ENCODE measurements at places on chromosomes 6 and 20.

DNA sequence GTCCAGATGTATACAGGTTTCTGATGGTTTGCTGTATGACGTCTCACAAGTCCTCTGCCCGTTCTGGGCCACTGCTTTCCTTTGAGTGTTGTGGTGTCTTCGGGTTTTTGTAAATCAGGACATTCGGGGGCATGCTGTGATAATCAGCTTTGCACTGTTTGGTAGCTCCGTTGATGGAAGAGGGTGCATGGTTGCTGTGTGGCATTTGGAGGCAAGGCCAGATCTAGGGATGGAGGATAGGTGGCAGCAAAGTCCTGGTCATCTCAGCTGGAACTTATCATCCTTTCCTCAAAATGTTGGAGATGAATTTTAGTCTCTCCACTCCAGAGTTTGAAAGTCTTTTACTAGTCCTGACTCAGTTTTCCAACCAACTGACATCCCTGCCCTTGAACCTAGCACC, 91.0 kb downstream of the SCP2D1 start:
- DNase-seq = no peak

GRCh38 chr20:37336369-37337207, 9.4 kb upstream of the SRC start:
- peak; percentile 64 for DNase-seq

DNA sequence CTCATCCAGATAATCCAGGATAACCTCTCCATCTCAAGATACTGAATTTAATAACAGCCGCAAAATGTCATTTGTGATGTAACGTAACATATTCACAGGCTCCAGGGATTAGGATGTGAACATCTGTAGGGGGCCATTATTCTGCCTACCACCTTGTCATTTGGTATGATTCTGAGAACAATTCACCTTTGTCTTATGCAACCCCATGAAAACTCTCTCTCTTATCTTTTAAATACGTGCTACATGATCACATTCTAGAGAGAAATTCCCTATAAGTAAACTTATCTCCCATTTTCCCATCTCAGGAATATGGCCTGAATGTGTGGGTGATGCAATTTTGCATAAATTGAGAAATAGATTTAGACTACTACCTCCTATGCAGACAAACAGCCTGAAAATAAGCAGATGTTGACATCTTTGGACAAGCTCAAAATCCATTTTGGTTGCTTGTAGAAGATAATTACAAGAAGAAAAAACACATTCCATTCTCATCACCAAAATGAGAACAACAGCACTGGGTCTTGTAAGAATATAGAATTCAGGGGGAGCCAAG, 255.4 kb upstream of the STXBP5 start:
- DNase-seq = no peak

- no peak for DNase-seq
Observed at GRCh38 chr6:159639721-159640120, 53.3 kb downstream of the SOD2 start.

GRCh38 chr6:68756454-68757375, 121.6 kb downstream of the ADGRB3 start:
- DNase-seq = no peak

GRCh38 chr6:140082867-140083297, 708.4 kb upstream of the CITED2 start:
- no peak for DNase-seq

- DNase-seq = no peak
Observed at GRCh38 chr6:31681135-31681671, 336 bp upstream of the LY6G5C start.

DNA sequence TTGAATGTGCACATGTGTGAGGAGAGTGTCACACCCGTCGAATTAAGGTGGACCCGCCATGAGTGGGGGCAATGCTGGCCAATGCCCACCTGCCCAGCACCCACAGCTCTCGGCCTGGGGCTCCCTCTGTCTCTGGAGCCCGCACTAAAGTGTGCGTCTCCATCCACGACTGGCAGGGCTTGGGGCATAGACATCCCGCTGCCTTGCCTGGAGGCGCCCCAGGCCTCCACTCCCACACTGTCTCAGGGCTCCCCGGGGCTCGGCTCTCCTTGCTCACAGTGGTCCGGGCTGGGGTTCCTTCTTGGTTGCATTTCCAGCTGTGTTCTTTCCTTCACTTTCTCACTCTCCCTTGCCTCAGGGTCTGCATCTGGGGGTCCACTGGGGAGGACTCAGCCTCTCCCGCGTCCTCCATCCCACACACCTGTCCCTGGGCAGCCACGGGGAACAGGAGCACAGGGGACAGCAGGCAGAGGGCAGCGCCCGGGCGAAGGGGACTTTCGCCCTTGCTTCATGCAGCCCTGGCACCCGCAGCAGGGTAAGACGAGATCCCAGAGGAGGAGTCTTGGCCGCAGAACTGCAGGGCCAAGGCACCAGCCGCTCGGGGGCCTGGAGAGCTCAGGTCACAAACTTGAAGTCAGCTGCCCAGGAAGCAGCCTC, 20.1 kb upstream of the MRGBP start:
- DNase-seq = no peak

- no peak for DNase-seq
Observed at GRCh38 chr6:18248698-18249097, 15.6 kb downstream of the DEK start.

DNA sequence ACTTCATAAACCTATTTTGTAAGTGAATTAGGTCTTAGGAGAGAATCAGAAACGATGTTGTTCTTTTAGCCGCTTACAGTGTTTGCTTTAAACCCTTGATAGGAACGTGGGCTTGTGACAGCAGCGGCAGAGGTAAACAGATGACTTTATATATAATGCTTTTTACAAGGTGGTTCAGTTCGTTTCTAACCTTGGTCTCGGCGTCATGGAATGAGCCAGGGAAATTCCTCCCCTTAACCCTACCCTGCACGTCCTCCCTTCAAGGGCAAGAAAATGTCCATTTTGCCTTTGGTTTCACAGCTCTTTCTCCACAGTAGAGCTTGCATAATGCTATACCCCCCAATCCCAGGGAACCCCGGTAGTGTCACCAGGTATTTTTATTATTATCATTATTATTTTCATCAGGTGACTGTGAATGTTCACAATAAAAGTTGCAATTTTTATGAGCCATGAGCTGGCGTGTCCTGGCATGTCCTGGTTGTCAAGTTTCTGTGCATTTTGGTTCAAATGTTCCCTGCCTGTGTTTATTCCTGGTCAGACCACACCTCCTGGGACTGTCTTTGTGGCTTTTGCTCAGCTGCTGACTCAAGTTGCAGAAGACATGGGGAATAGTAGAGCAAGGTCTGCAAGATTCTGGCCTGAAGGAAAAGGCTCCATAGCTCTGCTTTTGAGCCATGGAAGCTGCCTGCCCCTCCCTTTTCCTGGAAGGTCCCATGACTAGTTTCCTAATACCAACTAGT, 112.8 kb upstream of the BMP2 start:
- DNase-seq = no peak

- no peak for DNase-seq
Observed at GRCh38 chr6:36691612-36692011, 6.0 kb upstream of the RAB44 start.
